ENCODE measurements at places on chromosomes 3 and 15.

DNA sequence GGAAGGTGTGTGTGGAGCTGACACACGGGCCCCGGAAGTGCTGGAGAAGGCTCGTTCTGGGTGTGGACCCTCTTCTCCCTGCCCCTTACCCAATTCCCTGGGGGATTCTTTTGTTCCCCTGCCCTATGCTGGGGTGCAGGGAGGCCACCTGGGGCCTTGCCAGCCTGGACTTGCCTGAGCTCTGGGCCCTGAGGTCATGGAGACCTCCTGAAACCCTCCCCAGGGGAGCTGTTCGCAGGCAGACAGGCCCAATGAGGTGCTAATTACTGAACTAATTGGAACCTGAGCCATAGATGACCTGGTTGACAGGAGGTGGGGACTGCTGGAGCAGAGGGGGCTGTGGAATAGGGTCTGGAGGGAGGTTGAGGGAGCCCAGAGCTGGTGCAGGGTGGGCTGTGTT, 9.4 kb upstream of the C15orf39 start:
- DNase-seq = no peak

- DNase-seq = no peak
Measured at GRCh38 chr3:3027976-3028567, 82.1 kb downstream of the IL5RA start.

DNA sequence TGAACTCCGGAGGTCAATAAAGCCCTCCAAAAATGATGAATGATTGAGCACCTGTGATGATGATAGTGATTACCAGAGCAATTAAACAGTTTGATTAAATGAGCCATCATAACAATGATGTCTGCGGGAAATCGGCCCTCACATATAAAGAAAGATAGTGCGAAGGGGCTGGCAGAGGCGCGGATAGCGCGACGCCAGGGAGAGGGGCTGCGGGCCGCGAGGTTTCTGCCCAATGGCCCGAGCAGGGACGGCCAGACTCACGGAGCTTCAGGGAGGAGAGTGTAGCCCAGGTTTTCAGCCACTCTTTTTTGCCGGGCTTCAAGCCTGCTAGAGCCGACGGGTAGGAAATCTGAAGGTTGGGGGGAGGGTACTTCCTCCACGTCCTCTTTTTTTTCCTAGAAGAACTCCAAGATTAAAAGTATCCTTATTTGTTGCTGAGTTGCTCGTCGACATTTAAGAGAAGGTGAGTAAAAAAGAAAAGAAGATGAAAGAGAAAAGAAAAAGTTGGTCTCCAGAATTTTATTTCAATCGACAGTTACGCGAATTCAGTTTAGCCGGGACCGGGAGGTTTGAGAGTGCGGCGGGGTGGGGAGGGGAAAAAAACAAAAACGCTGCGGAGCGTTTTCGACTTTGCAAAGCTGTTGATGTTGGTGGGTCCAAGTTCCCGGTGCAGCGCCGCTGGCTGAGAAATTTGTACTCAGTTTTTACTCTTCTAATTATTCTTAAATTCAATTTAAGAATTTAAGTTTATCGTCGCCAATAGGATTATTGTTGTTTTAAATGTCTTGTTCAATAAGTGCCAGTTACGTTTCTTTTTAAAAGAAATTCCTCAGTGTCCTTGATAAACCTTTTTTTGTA, 2.2 kb upstream of the MEIS2 start:
- no peak for DNase-seq

GRCh38 chr15:65937054-65937453, 67.8 kb downstream of the RAB11A start:
- DNase-seq = no peak

GRCh38 chr3:11820531-11821041, 26.1 kb downstream of the TAMM41 start:
- peak; percentile 73 for DNase-seq

DNA sequence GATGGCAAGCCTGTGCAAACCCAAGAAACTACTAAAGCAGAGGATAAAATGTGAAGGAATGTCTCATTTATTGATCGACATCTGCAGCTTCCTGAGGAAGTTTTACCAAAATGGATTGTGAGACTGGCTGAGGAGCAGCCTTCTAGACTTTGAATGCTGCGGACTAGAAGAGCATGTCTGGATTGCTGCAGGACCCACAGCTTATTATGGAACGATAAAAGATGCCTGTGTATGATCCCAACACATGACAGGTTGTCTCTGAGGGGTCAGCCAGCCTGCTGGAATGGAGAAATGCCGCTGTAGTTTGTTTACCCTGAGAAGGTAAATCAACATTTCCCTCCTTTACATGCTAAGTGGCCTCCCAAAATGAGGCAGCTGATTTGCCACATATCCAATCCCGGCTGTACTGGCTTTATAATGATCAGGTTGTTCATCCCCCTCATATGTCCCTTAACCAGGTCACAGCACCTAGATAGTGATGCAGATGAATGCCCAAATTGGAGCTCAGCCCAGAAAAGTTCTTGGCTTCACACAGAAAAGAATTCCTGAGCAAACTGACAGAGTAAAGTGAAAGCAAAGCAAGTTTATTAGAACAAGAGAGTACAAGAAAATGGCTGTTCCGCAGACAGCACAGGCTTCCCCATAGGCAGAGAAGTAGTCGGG, 63.9 kb downstream of the IL12A start:
- peak; percentile 63 for DNase-seq

- DNase-seq = no peak
Measured at GRCh38 chr3:23824699-23825444, 19.1 kb downstream of the UBE2E1 start.

- DNase-seq = peak; percentile 52
Measured at GRCh38 chr3:85574006-85574705, 615.4 kb downstream of the CADM2 start.
